ENCODE measurements at places on chromosomes 1 and 21. TPM values are rescaled to one million over a fixed set of nuclear protein-coding genes. Genes with fewer than 3 reads are reported as not detected.
A peak's percentile ranks its signal among the peaks of the same experiment; 100 is the strongest.

- no peak for DNase-seq
- no peaks in the 10 kb centered on the region for H3K27me3 ChIP-seq
- H3K36me3 ChIP-seq: no peaks in the 10 kb centered on the region
- no peak overlapping the region for H3K27ac ChIP-seq
Measured at GRCh38 chr1:58573705-58574591, 3.1 kb downstream of the TACSTD2 start.

GRCh38 chr1:202250982-202251381, 57.4 kb downstream of the LGR6 start:
- H3K36me3 ChIP-seq: no peaks in the 10 kb centered on the region
- no peak overlapping the region for H3K4me3 ChIP-seq
- no peaks in the 10 kb centered on the region for H3K4me1 ChIP-seq
- DNase-seq: no peak

GRCh38 chr1:15219280-15220023, 27.6 kb upstream of the FHAD1 start:
- H3K27me3 ChIP-seq: no peaks in the 10 kb centered on the region
- no peak overlapping the region for H3K4me3 ChIP-seq
- H3K27ac ChIP-seq: no peak overlapping the region
- H3K4me1 ChIP-seq: peaks cover 10% of the 10 kb centered on the region

GRCh38 chr21:26089730-26090129, 80.8 kb downstream of the APP start:
- no peak overlapping the region for H3K27ac ChIP-seq
- H3K27me3 ChIP-seq: no peaks in the 10 kb centered on the region
- no peaks in the 10 kb centered on the region for H3K36me3 ChIP-seq
- no peak overlapping the region for H3K4me3 ChIP-seq

DNA sequence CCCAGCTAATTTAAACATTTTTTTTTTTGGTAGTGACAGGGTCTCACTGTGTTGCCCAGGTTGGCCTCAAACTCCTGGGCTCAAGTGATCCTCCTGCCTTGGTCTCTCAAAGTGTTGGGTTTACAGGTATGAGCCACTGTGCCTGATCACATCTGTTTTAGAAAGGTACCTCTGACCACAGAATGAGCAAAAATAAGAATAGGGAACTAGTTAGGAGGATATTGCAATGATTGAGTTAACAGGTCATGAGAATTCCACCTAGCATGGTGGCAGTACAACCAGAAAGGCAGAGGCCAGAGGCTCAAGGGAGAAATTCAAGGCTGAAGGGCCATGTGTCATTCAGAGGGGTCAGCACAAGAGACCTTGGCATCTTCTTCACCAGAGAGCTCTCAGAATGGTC, 49.6 kb downstream of the ELAPOR1 start:
- H3K27me3 ChIP-seq: no peaks in the 10 kb centered on the region
- H3K4me3 ChIP-seq: no peak overlapping the region
- H3K4me1 ChIP-seq: no peaks in the 10 kb centered on the region
- no peak overlapping the region for H3K27ac ChIP-seq

GRCh38 chr1:19975423-19976193, 3.8 kb downstream of the PLA2G2A start:
- no peak overlapping the region for H3K4me3 ChIP-seq
- no peaks in the 10 kb centered on the region for H3K27me3 ChIP-seq
- H3K27ac ChIP-seq: no peak overlapping the region
- DNase-seq: no peak
- no peaks in the 10 kb centered on the region for H3K36me3 ChIP-seq

DNA sequence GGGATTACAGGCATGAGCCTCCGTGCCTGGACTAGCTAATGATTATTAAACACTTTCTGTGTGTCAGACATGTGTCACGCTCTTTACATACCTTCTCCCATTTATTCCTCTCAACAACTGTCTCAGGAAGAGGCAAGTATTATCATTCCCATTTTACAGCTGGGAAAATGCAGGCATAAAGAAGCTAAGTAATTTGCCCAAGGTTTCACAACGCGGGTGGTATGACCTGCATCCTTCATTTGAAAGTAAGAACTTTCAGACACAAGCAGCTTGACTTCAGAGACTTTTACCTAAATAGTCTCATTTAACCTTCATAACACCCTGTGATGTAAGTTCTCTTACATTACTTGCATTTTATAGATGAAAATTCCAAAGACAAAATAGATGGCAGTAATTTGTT, 1.0 kb upstream of the ZSCAN20 start:
- no peaks in the 10 kb centered on the region for H3K36me3 ChIP-seq
- DNase-seq: no peak
- H3K27me3 ChIP-seq: no peaks in the 10 kb centered on the region
- H3K27ac ChIP-seq: peak overlapping the region; percentile 71
- H3K4me3 ChIP-seq: no peak overlapping the region

- H3K4me1 ChIP-seq: peaks cover 4% of the 10 kb centered on the region
- no peaks in the 10 kb centered on the region for H3K36me3 ChIP-seq
- no peak overlapping the region for H3K27ac ChIP-seq
- no peak for DNase-seq
Measured at GRCh38 chr1:223223091-223223995, 80.3 kb upstream of the TLR5 start.

DNA sequence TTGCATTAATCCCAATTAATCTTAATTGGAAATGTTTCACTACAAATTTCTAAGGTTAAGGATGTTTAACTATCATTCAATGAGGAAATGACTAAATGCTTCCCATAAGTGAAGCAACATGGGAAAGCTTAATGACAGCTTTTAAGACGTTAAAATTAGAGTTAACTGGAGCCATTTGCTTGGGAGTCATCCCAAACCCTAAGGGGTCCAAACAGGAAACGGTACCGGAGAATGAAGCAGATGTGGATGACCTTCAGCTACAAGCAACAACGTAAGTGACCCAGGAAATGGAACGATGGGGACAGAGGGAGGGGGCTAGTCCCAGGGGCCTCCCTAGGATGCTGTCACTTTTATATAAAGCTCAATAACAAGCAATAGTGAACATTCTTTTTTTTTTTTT, 62.2 kb downstream of the CAPZB start:
- H3K27ac ChIP-seq: peak overlapping the region; percentile 94
- no peak overlapping the region for H3K4me3 ChIP-seq
- no peaks in the 10 kb centered on the region for H3K27me3 ChIP-seq
- H3K4me1 ChIP-seq: peaks cover 55% of the 10 kb centered on the region

- no peak for DNase-seq
- no peak overlapping the region for H3K4me3 ChIP-seq
- H3K36me3 ChIP-seq: no peaks in the 10 kb centered on the region
Measured at GRCh38 chr1:184990204-184990603, 15.9 kb upstream of the NIBAN1 start.

GRCh38 chr1:1858382-1859086, 32.4 kb downstream of the GNB1 start:
- DNase-seq: peak; percentile 81
- H3K27ac ChIP-seq: peak overlapping the region; percentile 55
- no peaks in the 10 kb centered on the region for H3K36me3 ChIP-seq
- peaks cover 41% of the 10 kb centered on the region for H3K4me1 ChIP-seq

DNA sequence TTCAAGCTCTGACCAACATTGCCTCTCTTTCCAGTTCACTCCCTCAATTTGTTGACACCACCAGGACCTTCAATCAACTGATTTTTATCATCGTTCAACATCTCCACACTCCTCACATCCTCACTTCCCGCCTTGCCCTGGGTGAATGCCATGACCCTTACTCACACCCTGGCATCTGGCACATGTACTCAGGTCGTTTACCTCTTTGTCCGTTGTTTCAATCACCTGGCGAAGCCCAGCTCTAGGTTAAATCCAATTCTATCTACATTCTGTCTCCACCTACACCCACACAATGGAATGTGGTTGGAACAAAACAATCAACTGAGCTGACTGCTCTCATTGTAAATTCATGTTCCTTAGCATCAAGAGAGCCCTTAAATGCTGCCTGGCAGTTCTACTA, 24.2 kb upstream of the TBX15 start:
- H3K4me1 ChIP-seq: peaks cover 10% of the 10 kb centered on the region
- no peak for DNase-seq
- H3K36me3 ChIP-seq: no peaks in the 10 kb centered on the region
- no peak overlapping the region for H3K4me3 ChIP-seq

DNA sequence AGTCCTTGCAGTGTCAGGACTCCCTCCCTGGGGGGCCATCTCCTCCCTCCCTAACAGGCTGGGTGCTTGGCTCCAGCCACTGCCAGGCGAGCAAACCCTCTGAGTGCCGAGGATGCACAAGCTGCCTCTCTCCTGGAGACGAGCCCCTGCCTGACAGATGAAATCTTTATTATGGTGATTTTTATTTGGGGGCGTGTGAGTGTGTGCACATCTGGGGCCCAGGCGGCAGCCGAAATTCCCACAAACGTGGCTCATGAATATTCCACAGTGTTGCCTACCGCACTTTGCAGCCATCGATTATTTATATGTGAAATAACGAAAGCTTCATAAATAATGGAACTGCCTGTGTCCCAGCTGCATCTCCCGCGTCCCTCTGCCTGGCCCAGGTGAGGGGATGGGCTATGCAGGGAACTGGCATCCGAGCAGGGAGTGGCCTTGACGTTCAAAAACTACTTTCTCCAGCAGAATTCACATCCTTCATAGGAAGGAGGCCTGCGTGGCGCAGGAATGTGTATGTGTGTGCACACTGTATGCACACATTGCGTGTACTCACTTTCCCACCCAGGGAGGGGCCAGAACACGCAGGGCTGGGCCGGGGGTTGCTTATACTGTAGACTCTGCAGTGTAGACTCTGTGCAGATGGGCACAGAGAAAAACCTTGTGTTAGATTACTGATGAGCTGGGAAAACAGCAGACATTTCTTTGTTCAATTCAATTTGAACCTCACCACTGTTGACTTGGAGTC, 73.1 kb downstream of the UBIAD1 start:
- H3K4me1 ChIP-seq: no peaks in the 10 kb centered on the region
- no peak overlapping the region for H3K4me3 ChIP-seq
- H3K27ac ChIP-seq: no peak overlapping the region
- no peak for DNase-seq
- H3K27me3 ChIP-seq: no peaks in the 10 kb centered on the region

DNA sequence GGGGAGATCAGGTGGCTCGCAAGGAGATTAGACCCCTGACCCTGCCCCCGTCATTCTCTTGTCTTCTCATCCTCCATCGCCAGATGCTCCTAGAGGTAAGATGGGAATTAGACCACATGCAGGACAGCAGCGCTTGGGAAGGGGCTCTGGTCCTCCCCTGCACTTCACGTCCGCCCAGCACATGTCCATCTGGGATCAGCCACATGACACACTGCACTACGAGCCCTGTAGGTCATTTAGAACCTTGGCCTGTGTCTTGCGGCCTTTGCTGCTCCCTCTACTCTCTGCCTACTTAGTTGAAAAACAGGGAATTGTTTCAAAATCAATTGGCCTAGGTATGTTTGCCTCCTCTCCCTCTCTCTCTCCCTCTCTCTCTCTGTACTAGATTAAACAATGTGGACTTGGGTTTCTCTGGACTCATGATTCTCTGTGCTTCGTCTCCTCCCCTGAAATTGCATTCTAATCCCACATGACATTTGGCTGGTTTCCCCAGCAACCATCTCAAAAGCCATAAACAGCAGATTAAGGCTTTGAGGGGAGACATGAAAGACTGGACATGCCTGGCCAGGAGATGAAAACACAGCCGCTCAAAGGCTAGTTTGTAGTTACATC, 3.8 kb upstream of the NCMAP start:
- H3K4me1 ChIP-seq: no peaks in the 10 kb centered on the region
- DNase-seq: no peak
- no peaks in the 10 kb centered on the region for H3K36me3 ChIP-seq
- no peak overlapping the region for H3K4me3 ChIP-seq
- H3K27me3 ChIP-seq: no peaks in the 10 kb centered on the region

- no peak overlapping the region for H3K4me3 ChIP-seq
- no peaks in the 10 kb centered on the region for H3K36me3 ChIP-seq
- no peak for DNase-seq
- H3K27me3 ChIP-seq: no peaks in the 10 kb centered on the region
- H3K27ac ChIP-seq: no peak overlapping the region
- no peaks in the 10 kb centered on the region for H3K4me1 ChIP-seq
Measured at GRCh38 chr1:216836316-216836715, 113.1 kb upstream of the ESRRG start.

DNA sequence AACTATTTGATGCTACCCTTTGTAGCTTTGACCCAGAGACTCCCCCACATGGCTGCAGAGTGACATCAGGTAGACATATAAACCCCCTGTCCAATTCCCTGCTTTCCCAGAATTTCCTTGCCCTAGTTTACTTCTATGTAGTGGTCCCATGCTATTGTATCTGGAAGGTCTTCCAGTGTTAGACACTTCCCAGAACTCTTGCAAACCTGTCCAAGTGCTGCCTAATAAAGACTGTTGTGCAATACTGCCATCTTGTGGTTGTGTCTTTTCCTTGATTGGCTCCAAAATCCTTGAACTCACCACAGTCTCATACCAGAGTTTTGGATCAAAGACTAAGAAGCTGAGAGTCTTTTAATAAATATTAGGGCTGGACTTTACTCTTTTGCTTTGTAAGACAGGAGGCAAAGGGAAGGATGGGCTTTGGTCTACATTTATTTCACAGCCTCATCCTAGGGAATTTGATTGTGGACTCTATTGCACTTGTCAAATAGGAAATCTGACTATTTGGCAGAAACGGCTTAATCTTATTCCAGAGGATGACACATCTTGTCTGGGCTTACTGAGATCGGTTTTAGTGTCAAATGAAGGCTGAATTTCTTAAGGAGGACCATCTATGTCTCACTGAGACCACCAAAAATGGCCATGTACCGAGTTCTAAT, 169.9 kb downstream of the LRRC7 start:
- no peaks in the 10 kb centered on the region for H3K36me3 ChIP-seq
- no peak overlapping the region for H3K4me3 ChIP-seq
- peak; percentile 74 for DNase-seq
- peaks cover 5% of the 10 kb centered on the region for H3K4me1 ChIP-seq
- peak overlapping the region; percentile 44 for H3K27ac ChIP-seq

GRCh38 chr1:5597991-5598823, 394.0 kb downstream of the NPHP4 start:
- DNase-seq: no peak
- no peak overlapping the region for H3K27ac ChIP-seq
- peaks cover 5% of the 10 kb centered on the region for H3K4me1 ChIP-seq
- no peaks in the 10 kb centered on the region for H3K27me3 ChIP-seq
- no peaks in the 10 kb centered on the region for H3K36me3 ChIP-seq

- H3K4me3 ChIP-seq: no peak overlapping the region
- H3K4me1 ChIP-seq: peaks cover 36% of the 10 kb centered on the region
- H3K36me3 ChIP-seq: no peaks in the 10 kb centered on the region
- no peaks in the 10 kb centered on the region for H3K27me3 ChIP-seq
- DNase-seq: no peak
Measured at GRCh38 chr1:13703558-13704490, 3.8 kb downstream of the PRDM2 start.

Gene LAD1
- 0.71 TPM for total RNA-seq

Gene ESRRG
- total RNA-seq: 1.6 TPM

Gene HES4
- total RNA-seq: 27.5 TPM

Gene TSPEAR
- total RNA-seq: 0.62 TPM

Gene TBX19
- total RNA-seq: 2.7 TPM

Gene ALX3
- 0.31 TPM for total RNA-seq

Gene SDHB
- total RNA-seq: 107 TPM

Gene C8B
- total RNA-seq: 0.25 TPM

Gene TCEA3
- total RNA-seq: 14.7 TPM

Gene TFB2M
- total RNA-seq: 19.8 TPM
